ENCODE measurements at places on chromosomes 12 and 14. TPM values are rescaled to one million over a fixed set of nuclear protein-coding genes. Genes with fewer than 3 reads are reported as not detected.

Gene OAS3
- 4.3 TPM for total RNA-seq

GRCh38 chr12:112380663-112381405 lies 1.4 kb downstream of the HECTD4 start:
- DNase-seq = no peak

- no peak for DNase-seq
Observed at GRCh38 chr14:54785778-54786770, 116.6 kb downstream of the GCH1 start.

Gene C12orf50
- total RNA-seq = not detected

Gene ACSM4
- total RNA-seq = not detected

- peak; percentile 8 for DNase-seq
Observed at GRCh38 chr12:125331342-125332052, 266.3 kb downstream of the AACS start.

Gene POTEM
- not detected for total RNA-seq

- no peak for DNase-seq
Observed at GRCh38 chr14:54845641-54846040, 57.0 kb downstream of the GCH1 start.

GRCh38 chr12:115609347-115609746 lies 668.1 kb downstream of the MED13L start:
- no peak for DNase-seq

- DNase-seq = no peak
Observed at GRCh38 chr12:99259040-99259934, 388.3 kb upstream of the GARIN6 start.

DNA sequence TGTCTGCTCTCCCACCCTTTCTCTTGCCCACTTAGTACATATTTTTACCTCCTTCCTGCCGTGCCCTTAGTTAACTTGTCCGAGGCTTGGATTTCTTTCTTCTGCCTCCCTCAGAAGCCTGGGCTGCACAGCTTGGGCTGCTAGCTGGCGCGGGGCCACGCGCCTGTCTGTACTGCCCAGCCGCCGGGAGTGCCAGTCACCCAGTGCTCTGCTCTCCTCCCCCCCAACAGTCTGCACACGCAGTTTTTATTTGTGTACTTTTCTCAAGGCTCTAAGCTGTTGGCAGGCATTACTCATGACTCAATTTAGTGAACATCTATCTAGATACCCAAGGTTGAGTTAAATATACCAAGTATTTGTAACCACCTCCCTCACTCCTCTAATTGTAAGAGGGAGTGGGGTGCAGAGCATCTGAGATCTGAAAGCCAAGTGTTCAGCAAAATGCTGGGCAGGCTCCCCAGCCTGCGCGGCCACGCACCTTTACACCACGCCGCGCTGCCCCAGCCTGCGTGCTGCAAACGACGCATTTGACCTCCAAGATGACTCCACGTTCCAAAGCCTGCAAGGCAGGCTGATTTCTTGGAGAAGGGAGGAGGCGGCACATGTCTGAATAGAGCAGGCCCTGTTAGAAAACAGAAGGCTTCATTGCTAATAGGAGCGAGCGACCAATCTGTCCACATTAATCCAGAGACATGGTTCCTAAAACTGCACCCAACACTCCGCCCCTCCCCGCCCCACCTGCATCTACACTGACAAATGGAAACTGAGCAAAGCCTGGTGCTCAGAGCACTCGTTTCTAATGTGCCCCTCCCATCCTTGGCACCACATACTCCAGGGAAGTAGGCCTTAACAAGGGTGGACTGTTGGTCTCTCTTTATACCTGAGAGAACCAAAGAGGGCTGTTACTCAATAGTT lies 18.2 kb upstream of the CACNA2D4 start:
- DNase-seq = no peak

DNA sequence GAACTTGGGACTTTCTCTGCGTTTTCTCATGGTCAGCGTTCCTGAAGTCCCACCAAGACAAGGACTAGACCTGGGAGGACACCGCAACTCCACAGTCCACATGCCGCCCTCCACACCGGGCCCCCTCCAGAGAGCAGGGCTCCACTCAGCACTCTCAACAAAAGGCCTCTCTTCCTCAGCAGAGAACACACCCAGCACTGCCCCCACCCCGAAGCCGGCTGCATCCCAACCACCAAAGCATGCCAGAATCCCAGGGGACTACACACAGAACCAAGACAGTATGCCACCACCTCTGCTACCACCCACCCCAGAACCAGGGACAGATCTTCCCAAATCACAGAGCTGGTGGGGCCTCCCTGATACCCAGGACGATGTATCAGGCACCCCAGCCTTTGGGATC lies 88.3 kb downstream of the BCL11B start:
- no peak for DNase-seq

DNA sequence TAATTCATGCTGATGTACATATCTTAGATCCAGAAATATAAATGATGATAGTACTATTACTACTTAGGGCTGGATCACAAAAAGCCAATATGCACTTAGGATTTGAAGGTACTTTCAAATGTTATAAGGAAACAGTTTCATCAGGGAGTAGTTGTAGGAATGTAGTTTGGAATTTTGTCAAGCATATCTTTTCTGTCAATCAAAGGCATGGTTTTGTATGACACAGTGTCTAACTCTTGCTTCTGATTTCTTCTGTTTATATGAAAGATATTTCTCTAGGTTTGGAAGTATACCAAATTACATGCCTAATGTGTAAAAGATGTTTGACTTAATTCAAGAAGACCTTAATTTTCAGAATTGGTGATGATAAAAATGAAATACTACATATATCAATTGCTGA lies 135.7 kb downstream of the RAD51B start:
- DNase-seq = no peak

Gene APOLD1
- 0.89 TPM for total RNA-seq

DNA sequence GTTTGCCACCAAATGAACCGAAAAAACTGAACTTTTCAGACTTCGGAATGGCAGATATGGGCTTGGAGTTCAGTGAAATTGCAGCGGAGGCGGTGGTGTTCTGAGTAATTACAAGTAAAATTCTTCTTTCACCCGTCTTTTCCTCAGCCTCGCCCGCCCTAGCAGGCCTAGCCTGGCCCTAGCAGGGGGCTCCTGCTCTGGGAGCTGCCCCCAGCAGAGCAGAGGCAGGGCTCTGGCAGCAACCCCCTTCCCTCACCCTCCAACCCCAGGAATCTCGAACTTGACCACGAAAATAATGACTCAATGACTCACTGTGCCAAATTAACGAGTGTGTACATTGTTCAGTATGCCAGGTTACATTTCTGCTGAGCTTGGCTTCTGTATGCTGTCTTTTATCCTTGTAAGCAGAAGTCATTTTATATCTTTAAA lies 1.1 kb downstream of the PAPLN start:
- no peak for DNase-seq

- DNase-seq = no peak
Observed at GRCh38 chr14:33700052-33700451, 250.8 kb downstream of the EGLN3 start.

GRCh38 chr12:75471902-75472890 lies 8.4 kb upstream of the GLIPR1 start:
- no peak for DNase-seq

DNA sequence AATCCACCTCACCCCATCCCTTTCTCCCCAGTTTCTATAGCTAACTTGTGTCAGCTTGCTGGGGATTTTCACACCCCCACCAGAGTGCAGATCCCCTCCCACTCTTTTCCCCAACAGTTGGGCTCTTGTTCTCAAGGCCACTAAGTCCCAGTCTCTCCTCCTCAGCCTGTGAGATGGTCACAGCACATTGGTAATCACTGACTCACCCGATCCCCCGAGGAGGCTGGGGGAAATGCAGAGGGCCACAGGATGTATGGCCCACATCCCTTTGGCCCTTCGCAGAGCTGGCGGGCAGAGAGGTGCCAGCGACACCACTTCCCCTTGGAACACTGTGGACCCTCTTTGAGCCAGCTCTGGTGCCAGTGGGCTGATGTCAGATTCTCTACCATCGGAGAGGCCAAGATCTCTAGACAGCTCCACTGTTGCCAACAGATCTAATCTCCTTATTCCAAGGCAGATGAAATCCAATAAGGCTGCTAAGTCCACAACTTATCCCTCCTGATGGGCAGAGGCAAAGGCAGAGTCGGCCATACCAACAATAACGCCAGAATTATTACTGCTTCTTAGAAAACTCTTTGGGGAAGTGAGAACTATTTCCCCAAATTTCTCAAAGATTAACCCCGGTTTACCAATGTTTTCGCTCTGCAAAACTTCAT lies 1.6 kb downstream of the FMNL3 start:
- DNase-seq = no peak

- DNase-seq = no peak
Observed at GRCh38 chr12:83386527-83387264, 700.0 kb downstream of the TMTC2 start.

- DNase-seq = no peak
Observed at GRCh38 chr14:100823413-100824080, 2.4 kb upstream of the MEG3 start.

DNA sequence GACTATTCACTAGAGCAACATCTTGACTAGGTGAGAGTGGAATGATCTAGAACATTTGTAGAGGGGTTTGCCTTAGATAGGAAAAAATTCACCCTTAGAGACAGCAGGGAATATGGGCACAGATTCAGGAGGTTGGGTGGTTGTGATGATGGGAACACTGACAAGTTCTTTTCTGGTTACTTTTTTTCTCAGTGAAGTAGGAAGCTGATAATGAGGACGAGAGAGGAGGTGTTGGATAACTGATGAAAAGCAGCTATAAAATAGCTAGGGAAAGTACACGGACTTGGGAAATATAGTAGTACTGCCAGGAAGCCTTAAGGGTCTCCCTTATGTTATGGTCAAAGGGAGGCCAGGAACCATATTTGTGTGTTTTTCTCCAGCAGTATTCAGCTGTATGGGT lies 250.5 kb downstream of the SSPN start:
- no peak for DNase-seq

Gene OR6C75
- total RNA-seq = not detected

DNA sequence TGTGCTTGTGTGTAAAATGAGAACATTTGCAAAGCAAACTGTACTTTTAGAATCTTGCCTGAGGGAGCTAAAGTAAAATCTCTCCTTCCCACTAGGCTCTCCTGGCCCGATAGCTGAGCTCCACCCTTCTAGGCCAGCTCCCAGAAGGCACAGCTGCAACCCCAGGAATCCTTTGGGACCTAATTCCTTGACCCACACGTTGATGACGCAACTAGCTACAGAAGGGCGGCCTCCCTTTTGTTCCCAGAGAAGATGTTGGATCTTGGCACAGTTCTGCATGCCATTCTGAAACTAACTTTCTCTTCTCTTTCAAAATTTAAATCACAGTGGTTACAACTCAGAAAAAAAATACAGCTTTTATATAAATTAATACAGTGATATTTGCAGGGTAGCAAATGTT lies 268.1 kb downstream of the EGLN3 start:
- DNase-seq = no peak

Gene SOX5
- total RNA-seq = 11.9 TPM

Gene GYS2
- not detected for total RNA-seq

Gene LAG3
- 0.66 TPM for total RNA-seq

GRCh38 chr12:108642899-108643654 lies 9.4 kb upstream of the SELPLG start:
- no peak for DNase-seq

- no peak for DNase-seq
Observed at GRCh38 chr12:105698075-105698474, 367.6 kb downstream of the C12orf75 start.

DNA sequence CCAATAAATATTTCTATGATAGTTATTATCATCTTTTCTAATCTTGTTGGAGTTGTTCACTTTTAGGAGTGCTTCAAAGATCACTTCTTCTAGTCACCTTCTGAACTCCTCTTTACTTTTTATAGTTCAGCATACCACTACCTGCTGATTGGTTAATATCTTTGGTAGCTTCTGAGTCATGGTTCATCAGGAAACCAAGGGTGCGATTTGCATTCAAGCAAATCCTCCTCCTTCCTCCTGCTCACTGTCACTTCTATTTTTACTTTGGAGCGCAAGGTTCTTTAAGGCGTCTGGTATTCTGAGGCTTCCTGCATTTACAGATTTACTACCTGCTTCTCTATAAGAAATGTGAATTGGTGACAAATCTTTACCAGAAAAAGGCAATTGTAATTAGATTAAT lies 24.0 kb downstream of the SYT1 start:
- no peak for DNase-seq

DNA sequence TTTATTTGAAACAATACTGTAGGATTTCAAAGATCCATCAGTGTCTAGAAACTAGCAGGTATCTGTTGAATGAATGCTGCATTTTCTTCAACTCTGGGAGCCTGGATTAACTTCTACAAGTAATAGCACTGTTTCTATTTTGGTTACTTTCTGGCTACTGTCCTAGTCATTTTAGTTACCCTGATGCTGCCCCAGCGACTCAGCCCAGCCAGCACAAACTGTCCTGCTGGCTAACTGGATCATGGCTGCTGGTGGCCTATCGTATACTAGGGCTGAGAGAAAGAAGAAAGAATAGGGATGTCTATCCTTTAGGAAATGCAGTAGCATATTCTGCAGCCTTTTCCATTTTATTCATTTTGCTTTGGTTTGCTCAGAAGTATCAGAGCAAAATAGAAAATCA lies 53.9 kb downstream of the NTN4 start:
- DNase-seq = no peak

DNA sequence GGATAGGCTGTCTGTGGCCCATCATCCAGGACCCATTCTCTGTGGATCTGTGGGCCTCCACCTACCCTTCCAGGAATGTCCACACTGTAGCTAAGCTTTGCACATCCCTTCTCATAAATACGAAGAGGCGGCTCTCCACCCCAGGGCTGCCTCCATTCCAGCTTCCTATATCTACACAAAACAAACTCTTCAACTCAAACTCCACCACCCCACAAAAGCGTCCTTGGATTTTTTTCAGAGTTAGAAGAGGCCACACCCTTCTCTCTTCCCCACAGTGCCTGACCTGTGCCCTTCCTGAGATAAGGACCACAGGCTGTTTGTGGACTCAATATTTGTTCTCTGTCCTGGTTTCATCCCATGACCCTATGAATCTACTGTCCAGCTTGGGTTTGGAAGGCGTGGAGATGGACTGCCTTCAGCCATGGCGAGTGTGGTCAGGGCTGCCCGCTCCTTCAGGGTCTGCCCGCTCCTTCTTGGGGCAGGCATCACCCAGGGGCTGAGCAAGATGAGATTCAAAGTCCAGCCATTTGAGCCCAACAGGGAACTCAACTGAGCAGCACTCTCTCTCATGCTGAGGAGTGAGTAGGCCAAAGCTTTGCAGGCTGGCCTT lies 13.0 kb upstream of the SERPINA12 start:
- no peak for DNase-seq

GRCh38 chr12:8050600-8051250 lies 15.4 kb downstream of the C3AR1 start:
- no peak for DNase-seq

Gene TAS2R8
- total RNA-seq = not detected
